ENCODE measurements at places on chromosomes 16 and 17.

DNA sequence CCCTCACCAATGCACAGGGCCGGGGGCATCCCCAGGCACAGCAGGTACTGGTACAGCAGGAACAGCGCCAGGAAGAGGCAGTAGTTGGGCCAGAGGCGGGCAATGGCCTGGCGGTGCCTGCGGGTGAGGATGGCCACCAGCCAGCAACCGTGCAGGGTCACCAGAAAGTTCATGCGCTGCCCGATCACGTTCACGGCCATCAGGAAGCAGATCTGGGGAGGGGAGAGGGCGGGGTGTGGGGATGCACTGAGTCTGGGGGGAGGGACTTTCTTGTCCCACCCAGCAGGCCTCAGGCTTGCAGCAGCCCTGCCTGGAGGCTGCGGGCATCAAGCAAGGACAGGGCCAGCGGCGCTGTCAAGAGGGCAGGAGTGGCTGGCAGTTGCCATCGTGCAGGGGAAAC lies 25.4 kb downstream of the CTU2 start:
- DNase-seq: no peak

GRCh38 chr16:19940195-19940594 lies 55.5 kb upstream of the GPRC5B start:
- DNase-seq: no peak

GRCh38 chr16:57938936-57939871 lies 31.7 kb downstream of the CNGB1 start:
- no peak for DNase-seq

- DNase-seq: no peak
Observed at GRCh38 chr16:65099607-65100006, 22.3 kb downstream of the CDH11 start.

DNA sequence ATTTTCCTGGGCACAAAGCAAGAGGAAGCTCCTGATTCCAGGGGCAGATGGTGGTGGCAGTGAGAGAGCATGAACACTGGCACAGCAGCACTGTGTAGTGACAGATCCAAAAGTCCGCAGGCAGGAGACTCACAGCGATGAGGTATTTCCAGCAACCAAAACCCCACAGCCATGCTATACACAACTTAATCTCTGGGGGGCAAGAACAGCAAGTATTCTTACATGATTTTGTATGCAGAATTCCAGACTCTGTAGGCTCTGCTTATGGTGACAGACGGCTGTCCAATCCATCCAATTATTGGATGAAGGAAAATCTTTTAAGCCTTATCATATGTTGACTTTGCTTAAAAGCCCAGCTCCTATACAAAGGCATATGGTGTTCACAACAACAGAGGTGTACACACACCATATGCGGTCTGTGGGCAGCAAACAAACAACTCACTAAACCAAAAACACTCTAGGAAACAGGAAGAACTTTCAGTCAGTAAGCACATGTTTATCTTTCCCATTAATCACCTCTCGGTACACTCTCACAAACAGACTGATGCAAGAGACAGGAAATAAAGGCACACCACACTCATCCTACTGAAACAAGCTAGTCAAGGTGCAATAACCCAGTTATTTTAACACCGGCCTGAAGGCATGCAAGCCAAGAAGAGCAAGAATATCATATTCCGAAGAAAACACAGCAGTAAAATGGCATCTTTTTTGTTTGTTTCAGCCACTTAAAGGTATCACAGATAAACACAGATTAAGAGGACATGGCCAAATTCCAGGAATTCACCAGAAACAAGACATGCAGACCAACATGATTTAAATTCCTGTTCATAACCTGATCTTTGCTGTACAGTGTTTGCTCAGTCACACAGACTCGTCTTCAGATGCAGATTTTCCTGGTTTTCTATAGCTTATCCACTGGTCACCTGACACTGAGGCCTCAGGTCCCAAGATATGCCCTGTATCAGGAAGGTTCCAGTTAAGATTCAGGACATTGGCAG lies 47.8 kb downstream of the ERN1 start:
- no peak for DNase-seq

- no peak for DNase-seq
Observed at GRCh38 chr17:77420804-77421629, 280.2 kb downstream of the SEC14L1 start.

- DNase-seq: no peak
Observed at GRCh38 chr17:50198026-50198669, 3.3 kb downstream of the COL1A1 start.

- DNase-seq: no peak
Observed at GRCh38 chr16:11681976-11682654, 13.9 kb downstream of the SNN start.

- DNase-seq: no peak
Observed at GRCh38 chr17:5122586-5123342, 6.9 kb downstream of the USP6 start.

GRCh38 chr17:63955232-63955631 lies 17.5 kb downstream of the SCN4A start:
- DNase-seq: no peak

- no peak for DNase-seq
Observed at GRCh38 chr16:11886881-11887280, 28.9 kb downstream of the GSPT1 start.

- no peak for DNase-seq
Observed at GRCh38 chr17:73363442-73364154, 51.8 kb upstream of the CDC42EP4 start.

DNA sequence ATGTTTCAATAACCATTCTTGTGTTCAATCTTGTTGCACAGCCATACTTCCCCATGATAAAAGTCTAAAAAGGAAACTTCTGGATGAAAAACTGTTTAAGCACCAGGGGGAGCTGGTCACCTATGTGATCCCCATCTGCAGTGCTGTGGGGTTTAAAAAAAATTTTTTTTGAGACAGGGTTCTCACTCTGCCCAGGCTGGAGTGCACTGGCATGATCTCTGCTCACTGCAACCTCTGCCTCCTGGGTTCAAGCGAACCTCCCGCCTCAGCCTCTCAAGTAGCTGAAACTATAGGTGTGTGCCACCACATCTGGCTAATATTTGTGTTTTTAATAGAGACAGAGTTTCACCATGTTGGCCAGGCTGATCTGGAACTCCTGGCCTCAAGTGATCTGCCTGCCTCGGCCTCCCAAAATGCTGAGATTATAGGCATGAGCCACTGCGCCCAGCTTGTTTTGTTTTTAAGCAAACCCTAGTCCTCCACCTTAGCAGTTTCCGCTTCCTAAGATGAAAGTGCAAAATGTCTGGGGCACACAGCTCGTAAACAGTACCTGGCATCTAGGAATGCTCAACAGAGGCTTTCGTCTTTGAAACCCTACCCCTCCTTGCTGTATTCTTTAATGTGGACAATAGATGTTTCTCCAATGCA lies 25.4 kb downstream of the DNAJA2 start:
- no peak for DNase-seq

DNA sequence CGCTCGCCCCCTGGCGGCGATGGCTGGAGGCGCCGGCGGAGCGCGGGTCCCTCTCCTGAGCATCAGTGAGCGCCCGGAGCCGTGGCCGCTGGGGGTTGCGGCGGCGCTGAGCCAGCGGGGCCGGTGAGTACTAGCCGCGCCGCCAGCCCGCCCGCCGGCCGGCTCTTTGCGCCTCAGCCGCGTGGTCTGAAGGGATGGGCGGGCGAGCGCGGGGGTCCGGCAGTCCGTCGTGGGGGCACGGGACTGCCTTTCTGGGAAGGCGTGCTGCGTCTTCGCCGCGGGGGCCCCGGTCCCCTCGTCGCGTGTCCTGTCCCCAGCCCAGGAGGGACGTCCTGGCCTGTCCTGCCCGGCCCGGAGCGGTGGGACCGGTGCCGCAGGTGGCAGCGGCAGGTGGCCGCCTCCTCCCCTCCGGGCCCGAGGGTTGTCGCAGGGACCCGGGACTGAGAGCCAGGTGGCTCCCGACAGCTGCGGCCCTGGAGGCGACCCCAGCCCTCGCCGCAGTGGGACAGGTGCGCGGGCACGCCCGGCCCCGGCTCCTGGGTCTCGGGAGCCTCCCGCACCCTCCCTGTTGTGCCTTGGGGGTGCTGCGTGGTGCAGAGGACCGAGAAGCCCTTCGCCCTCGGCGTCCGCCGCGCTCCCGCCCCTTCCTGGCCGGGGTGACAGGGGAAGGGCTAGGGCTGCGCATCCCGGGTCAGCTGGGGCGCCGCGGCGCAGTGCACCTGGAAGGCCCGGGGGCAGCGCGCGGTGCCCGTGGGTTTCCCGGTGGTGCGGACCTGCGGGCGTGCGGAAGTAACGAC lies at the start of gene SPECC1:
Gene SPECC1 (plus strand): TSS at position 58 of the 797 bp plus-strand sequence. CDS start 87,293 bp downstream, outside the sequence.
- peak; percentile 65 for DNase-seq

DNA sequence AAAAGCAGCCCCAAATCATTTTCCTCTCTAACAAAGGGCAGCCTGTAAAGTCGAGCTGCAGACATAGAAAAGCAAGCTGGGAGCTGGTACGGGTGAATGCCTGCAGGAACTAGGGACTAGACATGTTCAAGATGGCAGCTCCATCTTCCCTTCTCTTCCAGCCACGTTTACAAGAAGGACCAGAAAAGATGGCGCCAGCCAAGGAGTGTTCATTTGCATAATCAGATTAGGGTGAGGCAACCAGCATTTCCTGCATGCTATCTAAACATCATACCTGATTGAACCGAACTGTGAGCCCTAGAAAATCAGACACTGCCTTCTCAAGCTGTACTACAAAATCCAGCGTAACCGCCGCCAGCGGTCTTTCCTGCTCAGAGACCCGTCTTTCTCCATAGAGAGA lies 896.8 kb downstream of the CDH11 start:
- no peak for DNase-seq

DNA sequence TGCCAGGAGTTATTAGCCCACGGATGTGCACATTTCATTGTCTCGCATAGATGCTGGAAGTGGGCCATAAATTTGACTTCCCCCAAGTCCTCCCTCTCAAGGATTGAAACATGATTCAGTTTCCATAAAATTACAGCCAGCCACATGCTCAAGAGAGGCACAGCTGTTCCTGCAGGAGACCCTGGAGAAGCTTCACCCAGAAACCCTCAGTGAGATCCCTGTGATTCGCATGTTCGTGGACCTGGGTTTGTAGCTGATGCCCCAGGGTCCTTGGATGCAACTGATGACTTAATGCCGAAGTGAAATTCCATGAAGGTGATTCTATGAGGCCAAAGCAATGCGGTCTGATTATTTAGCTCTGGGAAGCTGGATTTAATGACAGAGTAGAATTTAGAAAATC lies 24.7 kb upstream of the AQP8 start:
- no peak for DNase-seq

DNA sequence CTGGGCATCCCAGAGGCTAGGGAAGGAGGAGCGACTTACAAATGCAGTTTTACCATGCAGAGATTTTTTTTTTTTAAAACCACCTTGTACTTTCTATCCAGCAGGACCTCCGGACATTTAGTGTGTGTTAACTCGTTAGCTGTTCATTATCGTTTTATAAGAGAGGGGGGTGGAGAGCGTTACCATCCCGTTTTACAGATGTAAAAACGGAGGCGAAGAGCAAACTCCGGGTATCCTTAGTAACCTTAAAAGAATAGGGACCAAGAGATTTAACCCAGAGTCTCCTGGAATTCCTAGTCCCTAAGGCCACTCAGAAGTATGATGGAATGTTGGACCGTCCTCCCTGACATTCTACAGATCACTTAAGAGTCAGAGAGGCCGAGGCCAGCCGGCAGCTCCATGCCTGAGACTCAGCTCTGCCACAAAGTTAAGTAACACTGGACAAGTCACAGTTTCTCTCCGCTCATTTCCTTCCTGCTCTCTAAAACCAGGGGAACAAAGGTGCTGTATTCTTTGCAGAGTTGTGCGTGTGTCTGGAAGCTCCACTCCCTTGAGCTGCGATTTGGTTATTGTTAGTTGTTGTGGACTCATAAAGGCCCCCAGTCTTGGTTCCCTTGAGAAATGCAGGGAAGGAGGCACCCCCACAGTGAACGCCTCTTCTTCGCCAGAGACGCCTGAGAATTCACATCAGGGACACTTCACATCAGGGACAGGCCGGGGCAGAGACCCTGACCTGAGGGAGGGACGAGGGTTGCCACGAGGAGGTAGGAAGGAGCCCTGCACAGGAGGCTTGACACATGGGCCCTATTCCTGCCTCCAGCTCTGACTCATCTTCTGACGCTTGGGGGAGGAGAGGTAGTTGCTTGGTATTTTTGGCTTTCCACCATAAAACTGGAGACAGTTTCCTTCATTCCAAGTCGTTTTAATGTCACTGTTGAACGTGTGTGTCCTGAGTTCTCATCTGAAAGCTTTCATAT lies 1.2 kb downstream of the DUSP14 start:
- peak; percentile 54 for DNase-seq

GRCh38 chr17:80621997-80622357 lies 77.3 kb downstream of the RPTOR start:
- DNase-seq: no peak

DNA sequence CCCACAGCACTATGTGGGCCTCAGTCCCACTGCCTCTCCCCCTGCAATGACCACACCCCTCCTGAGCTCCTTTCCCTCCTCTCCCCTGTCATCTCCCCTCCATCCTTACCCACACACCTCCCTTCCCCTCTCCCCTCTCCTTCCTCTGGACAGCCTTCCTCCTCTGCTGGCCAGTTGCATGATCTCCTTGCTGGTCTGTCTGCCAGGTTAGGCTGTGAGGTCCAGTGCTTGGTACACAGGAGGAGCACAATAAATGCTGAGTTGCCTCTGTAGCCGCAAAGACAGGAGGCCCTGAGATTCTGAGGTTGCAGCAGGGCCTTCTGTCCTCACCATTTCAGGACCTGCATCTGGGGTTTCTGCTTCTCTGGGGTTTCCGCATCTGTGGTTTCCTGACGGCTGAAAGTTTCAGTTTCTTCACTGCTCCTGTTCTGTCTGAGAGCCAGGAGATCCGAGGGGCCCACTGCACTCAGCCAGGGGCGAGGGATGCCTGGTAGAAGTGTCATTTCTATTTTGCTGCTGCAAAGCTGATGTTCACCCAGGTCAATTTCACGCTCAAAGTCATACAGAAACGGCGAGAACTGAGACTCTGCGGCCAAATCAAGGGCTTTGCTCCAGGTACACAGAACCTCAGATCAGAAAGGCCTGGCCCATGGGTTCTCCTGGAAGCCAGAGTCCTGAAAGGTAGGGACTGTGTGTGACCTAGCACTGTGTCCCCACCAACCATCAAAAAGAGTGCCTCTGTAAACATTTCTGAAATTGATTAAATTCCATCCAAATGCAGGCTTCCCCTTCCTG lies 4.6 kb upstream of the SLC12A3 start:
- no peak for DNase-seq

DNA sequence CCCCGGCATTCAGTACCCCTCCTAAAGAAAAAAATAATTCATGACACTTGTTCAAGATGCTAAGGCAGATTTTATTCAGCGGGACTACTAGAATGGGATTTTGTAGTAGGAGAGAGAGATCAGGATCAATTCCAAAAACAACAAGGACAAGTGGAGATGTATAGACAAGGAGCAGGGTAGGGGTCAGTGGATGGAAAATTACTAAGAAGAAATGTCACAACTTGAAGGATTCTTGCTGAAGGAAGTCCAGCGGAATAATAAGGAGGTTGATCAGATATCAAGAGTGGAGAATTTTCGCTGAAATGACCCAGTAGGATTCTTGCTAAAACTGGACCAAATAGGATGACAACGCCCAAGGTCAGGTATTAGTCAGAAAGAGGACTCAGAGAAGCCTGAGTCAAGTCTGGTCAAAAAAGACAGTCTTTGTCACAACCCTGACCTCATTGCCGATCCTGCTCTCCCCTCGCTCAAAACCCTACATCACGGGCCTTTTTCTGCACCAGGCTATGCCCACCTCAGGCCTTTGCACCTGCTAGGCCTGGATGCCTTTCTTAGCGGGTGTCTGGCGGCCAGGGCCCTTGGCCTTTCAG lies 36.9 kb downstream of the MMD start:
- DNase-seq: no peak
